ENCODE measurements at places on chromosomes 12 and 14. TPM values are rescaled to one million over a fixed set of nuclear protein-coding genes. Genes with fewer than 3 reads are reported as not detected.
A peak's percentile ranks its signal among the peaks of the same experiment; 100 is the strongest.

- no peak for DNase-seq
These were observed 151.6 kb upstream of the ARID2 start for GRCh38 chr12:45577844-45578399.

DNA sequence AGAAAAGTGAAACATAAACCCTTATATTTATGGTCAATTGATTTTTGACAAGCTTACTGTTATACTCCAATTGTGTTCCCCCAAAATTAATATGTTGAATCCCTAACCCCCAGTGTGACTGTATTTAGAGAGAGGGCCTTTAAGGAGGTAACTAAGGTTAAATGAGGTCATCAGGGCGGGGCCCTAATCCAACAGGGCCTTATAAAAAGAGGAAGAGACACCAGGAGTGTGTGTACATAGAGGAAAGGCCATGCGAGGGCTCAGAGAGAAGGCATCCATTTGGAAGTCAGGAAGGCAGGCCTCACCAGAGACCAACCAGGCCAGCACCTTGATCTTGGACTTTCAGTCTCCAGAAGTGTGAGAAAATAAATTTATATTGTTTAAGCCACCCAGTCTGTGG is 6.5 kb upstream of the VTI1B start:
- DNase-seq, result no peak

GRCh38 chr14:67883717-67884116 is 64.1 kb downstream of the RAD51B start:
- DNase-seq, result no peak

DNA sequence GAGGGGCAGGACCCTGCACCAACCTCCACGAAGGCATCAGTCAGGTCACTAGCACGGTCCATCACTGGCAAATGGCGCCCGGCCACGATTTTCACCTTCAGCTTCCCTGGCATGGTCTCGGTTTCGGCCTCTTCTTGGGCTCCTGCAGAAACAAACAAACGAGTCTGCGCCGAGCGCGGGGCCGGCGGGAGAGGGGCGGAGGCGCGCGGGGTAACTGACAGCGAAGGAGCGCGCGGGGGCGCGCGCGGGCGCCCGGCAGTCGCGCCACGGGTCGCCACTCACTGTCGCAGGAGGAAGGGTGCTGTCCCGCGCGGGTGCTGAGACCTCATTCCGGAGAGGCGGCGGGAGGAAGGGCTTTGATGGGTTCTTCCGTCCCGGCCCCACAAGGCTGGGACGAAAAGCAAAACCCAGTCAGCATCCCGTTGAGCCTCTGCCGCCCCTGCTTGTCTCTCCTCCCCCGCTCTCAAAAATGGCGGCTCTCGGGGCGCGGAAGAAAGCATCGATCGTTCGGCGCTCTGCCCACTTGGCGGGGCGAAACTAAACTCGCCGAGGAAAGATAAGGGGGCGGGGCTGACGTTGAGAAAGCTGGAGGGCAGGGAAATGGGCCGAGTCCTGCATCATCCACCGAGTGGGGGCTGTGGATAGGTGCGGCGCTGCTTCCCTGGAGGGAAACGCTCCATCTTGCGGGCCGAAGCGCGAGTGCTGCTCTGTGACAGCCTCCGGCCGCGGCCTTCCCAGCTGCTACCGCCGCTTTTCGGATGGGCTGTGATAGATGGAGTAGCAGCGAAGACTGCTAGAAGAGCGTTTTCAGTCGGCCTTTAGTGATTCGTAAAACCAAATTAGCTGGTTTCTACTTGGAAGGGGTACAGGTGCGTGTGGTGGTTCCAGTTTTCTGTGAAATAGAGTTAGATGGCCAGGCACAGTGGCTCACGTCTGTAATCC is at the start of gene C2CD5:
C2CD5 (minus strand) TSS at position 505 of the 942 bp plus-strand sequence; CDS start at position 113, 392 bp downstream.
- peak; percentile 91 for DNase-seq

DNA sequence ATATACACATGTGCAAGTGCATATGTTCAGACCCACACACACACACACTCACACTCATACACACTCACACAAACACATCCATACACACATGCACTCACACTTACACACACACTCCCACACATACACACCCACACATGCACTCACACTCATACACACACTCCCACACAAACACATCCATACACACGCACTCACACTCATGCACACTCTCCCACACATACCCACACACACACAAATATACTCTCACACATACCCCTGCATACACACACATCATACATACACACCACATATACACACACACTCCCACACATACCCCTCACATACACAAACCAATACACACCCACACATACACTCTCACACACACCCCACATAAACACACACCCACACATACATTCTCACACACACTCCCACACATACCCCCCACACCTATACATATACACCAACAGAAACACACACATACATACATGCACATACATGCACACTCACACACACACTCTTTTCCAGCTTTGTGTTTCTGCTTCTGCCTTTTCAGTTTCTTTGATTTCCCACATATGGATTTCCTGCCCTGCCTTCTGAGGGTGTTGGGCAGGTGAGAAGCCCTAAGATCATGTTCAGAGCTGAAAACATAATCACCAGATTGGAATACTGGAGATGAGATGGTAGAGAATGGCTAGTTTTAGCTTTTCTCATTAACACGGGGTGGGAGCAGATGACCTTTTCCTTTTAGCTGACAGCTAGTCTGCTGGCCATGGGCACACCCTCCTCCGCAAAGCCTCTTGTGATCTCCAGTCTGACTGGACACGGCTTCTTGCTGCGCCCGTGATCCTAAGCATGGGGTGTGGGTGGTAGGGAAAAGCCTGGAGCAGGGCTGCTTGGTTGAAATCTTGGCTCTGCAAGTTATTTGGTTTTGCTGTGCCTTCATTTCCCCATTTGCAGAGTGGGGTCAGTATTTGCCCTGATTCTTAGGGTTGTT is 214.0 kb downstream of the CHST11 start:
- DNase-seq, result no peak

DNA sequence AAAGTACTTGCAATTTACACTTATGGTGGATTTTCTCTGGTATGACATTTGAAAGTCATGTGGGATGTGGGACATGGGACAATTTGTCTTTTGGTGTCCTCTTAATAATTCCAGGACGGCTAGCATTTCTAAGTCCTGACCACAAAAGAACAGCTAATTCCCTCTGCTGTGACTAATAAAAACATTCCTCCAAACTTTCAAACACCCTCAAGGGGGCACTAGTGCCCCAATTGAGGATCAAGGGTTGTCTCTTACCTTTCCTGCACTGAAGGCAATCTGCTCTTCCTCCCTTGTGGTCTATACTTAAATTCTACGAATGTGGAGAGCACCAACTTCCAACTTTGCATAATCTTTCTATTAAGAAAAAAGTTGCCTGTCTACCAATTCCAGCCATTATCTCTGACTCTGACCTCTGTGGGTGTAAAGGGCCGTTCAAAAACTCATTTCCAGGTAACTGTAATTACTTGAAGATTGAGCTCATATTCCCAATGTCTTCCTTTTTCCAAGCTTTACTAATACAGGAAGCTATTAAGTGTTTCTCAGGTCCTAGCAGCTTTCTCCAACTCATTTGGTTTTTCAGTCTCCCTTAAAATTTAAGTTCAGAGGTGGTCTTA is 210.2 kb downstream of the PTPRO start:
- DNase-seq, result no peak

- DNase-seq, result no peak
These were observed 93.8 kb downstream of the SLC38A6 start for GRCh38 chr14:61074852-61075251.

DNA sequence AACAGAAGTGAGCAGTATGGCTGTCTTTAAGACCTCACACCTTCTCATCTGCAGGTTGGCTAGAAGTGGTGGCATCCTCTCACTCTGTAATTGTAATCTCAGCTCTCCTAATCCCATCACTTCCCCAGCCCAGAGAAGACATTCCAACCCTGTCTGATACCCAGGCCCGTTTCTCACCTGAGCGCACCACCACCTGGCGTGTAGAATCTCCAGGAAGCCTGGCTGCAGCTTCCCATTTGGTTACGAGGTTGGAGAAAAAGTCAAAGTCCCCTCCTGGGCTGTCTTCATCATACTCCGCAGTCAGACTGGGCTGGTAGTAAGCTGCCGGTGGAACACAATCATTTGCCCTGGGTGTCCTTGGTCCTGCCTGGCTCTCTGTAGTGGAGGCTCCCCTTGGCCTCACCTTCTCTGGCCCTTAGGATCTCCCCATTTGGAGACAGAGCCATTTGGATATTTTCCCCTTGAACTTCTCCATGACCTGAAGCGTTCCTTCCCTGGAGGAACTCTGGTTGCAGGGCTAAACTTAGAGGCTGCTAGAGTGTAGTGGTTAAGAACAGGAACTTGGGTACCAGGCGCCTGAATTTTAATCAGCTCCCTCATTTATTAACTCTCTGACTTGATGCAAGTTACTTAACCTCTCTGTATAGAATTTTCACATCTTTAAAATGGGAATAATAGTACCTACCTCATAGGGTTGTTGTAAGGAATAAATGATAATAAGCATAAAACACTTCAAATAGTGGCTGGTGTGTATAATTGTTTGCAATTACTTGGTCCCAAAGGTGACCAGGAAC is 1.8 kb downstream of the SDR39U1 start:
- DNase-seq, result no peak

- no peak for DNase-seq
These were observed 100.7 kb downstream of the RPL10L start for GRCh38 chr14:46550836-46551235.

- DNase-seq, result no peak
These were observed 150.7 kb upstream of the C14orf180 start for GRCh38 chr14:104428860-104429259.

GRCh38 chr12:56413392-56413791 is 35.8 kb downstream of the TIMELESS start:
- no peak for DNase-seq

GRCh38 chr12:40473962-40474361 is 218.3 kb upstream of the CNTN1 start:
- no peak for DNase-seq

GRCh38 chr12:123265851-123266678 is 5.6 kb downstream of the CDK2AP1 start:
- no peak for DNase-seq

GRCh38 chr12:19234981-19235871 is 105.7 kb downstream of the PLEKHA5 start:
- no peak for DNase-seq

DNA sequence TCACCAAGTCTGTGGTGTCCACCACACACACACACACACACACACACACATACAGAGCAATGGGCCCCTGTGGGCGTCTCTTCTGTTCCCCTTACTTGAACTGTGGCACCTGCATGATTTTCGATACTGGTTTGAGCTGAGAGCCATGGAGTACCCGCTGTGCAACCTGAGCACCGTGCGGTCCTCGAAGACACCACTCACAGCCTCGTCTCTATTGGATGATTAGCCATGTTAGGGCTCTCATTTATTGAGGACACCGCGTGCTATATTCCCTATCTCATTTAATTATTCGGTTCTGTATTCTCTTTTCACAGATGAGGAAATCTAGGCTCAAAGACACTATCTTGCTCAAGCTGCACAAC is 623 bp upstream of the C14orf132 start:
- no peak for DNase-seq

- DNase-seq, result no peak
These were observed 8.5 kb upstream of the SERPINA5 start for GRCh38 chr14:94572637-94573303.

- no peak for DNase-seq
These were observed 25.0 kb downstream of the MFAP5 start for GRCh38 chr12:8637666-8638065.

- DNase-seq, result no peak
These were observed 2.7 kb upstream of the CLEC6A start for GRCh38 chr12:8453021-8453513.

DNA sequence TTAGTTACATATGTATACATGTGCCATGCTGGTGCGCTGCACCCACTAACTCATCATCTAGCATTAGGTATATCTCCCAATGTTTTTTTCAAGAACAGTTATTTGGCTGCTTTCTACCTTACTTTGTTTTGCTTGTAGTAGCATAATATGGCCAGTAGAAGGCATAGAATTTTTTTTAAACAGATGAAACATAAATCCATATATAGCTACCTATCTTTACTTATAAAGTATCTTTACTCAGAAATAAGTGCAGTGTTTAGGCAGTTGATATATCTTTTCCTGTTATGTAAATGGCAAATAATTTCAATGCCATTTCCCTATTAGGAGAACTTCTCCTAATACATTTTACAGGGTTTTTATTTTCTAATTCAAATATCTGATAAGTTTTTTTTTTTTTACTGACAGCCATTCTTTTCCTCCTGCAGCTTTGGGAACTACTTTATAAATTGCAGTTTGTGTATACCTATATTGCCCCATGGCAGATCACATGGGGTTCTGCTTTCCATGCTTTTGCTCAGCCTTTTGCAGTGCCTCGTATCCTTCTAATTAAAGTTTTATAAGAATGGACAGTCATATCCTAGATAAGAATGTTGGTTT is 143.1 kb downstream of the PCNX1 start:
- DNase-seq, result no peak

DNA sequence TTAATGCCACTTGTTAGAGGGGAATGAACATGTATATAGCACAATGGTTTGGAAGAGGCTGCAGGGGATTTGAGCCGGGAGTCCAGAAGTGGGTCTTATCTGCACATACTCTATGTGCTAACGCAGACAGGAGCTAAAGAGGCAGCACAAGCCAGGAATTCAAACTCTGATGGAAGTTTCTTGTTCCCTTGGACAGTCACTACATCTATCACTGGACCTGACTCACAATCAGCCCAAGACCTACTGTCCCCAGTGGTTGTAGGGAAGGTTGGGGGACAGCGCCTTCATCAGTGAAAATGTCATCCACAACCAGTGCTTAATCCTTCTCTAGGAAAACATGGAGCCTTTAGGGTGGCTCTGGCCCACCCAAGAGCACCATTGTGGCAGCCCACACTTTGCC is 107.8 kb downstream of the GCH1 start:
- DNase-seq, result no peak

GRCh38 chr14:76726551-76726970 is 34.7 kb upstream of the VASH1 start:
- DNase-seq, result no peak

- DNase-seq, result no peak
These were observed 12.8 kb downstream of the SOAT2 start for GRCh38 chr12:53115891-53116648.

GRCh38 chr12:108381787-108382436 is 42.8 kb upstream of the CMKLR1 start:
- peak; percentile 7 for DNase-seq

- DNase-seq, result no peak
These were observed 35.1 kb upstream of the KCNH3 start for GRCh38 chr12:49503674-49504180.

GRCh38 chr12:49966511-49967041 is 4.9 kb downstream of the AQP5 start:
- DNase-seq, result no peak

- DNase-seq, result no peak
These were observed 91.9 kb upstream of the CPM start for GRCh38 chr12:69024907-69025306.

Gene LHX5
- polyA plus RNA-seq, result 0.03 TPM

Gene FOXM1
- 24.8 TPM for polyA plus RNA-seq

Gene CCDC196
- not detected for polyA plus RNA-seq

Gene LRTM2
- 0.73 TPM for polyA plus RNA-seq

Gene DPF3
- 6.0 TPM for polyA plus RNA-seq

Gene TUBA1A
- 415 TPM for polyA plus RNA-seq

Gene GARIN6
- polyA plus RNA-seq, result not detected

Gene PGF
- polyA plus RNA-seq, result 10.3 TPM

Gene TMPRSS12
- polyA plus RNA-seq, result not detected

Gene SUDS3
- 42.2 TPM for polyA plus RNA-seq

Gene CFAP54
- 3.7 TPM for polyA plus RNA-seq

Gene CLEC4A
- polyA plus RNA-seq, result 1.3 TPM
